HS-5 (cell line): ENCODE measurements at places on chromosomes 7 and 10.

DNA sequence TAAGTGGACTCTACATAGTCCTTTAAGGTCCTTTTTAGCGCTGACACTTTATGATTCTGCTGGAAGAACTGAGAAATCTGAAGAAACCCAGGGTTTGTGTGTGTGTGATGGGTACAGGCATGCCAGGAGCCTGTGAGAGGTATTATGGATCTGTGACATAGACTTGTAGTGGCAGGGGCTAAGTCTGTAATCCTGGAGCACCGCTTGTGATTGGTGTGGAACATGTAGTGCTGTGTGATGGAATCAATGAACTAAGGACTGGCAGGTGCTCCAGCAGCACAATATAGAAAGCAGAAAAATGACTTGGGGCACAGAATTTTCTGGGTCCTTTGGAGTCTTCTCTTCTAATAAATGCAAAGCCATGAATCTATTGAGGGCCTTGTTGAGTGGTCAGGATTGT lies 163.9 kb downstream of the ST7 start:
- DNase-seq = no peak

- no peak for DNase-seq
Observed at GRCh38 chr10:131818510-131819234, 82.1 kb upstream of the PPP2R2D start.

DNA sequence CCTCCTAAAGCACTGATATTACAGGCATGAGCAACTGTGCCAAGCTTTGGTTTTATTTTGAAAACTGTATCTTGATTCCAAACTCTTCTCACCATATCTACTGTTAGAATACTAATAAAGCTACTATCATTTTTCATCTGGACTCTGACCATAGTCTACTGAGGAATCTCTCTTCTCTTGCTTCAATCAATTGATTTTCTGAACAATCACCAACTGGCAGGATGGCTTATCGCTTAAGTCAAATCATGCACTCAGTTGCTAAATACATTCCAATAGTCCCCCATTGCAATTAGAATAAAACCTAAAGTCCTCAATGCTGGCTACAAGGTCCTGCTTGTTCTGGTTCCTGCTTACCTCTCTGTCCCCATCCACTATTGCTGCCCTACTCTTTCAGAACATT lies 2.3 kb upstream of the APBB1IP start:
- no peak for DNase-seq

DNA sequence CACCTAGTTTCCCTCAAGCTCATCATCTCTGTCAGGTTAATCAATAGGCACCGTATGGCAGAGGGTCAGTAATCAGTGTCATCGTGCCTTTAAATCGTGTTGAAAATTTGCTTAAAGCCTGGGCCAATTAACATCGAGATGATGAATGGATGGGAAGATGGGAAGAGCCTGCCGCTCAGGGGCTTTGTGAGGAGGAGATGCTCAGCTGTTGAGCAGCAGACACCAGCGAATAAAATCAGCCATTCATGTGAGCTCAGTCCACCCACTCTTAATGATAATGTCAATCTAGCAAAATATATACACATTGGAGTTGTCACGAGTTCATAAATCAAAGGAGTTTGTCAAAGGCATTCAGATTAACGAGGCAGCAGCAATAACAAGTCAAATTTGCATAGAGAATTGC lies 97.7 kb downstream of the BTRC start:
- DNase-seq = no peak

GRCh38 chr10:69503001-69503895 lies 52.0 kb downstream of the TSPAN15 start:
- DNase-seq = no peak

GRCh38 chr10:9851808-9852207 lies 1165.9 kb upstream of the CELF2 start:
- no peak for DNase-seq

DNA sequence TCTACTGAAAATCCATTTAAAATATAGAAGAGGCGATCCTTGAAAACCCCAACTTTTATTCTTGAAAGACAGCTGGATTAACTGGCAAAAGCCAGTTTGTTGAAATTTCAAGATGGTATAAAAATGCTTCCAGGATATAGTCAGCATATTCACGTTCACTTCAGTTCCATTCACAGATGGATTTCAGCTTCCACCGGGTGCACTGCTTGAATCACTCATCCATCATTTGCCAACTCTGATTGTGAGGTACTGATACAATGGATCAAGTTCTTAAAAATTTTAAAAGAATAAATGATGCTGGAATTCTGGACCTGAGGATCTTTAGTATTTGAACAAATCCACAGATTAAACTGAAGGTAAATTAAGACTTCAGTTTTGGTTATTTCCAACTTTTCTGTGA lies 2.4 kb downstream of the PURB start:
- DNase-seq = no peak

DNA sequence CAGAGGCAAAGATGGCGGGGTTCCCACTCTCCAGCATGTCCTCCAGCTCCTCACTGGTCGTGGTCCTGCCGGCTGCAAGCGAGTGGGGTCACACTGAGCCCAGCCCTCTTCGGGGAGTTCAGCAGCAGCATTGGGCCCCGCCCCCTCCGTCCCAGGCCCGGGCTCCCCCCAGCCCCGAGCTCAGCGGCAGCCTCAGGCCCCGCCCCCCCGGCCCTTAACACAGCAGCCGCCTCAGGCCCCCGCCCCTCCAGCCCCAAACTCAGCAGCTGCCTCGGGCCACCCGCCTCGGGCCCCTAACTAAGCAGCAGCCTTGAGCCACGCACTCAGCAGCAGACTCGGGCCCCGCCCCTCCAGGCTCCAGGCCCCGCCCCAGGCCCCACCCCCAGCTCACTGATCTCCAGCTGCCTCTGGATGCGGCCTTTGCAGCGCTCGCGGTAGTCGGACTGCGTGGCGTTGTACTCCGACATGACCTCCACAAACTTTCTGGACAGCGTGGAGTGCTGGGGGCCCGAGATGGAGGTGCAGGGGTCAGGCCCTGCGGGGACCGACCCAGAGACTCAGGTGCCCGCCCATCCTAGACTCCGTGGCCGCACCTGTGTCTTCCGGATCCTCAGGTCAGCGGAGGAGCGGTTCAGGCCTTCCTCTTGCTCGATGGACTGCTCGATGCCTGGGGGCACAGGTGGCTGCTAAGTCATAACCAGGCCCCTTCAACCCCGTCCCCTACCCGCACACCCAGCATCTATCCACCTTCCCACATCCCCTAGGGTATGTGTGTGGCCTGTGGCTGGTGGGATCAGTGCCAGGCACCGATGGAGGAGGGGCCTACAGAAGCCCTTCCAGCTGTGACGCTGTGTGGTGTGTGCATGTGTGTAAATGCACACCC lies 15.5 kb downstream of the STX1A start:
- DNase-seq = no peak

GRCh38 chr10:558364-558763 lies 131.1 kb downstream of the DIP2C start:
- no peak for DNase-seq
